ENCODE measurements at places on chromosomes 3 and 15.

DNA sequence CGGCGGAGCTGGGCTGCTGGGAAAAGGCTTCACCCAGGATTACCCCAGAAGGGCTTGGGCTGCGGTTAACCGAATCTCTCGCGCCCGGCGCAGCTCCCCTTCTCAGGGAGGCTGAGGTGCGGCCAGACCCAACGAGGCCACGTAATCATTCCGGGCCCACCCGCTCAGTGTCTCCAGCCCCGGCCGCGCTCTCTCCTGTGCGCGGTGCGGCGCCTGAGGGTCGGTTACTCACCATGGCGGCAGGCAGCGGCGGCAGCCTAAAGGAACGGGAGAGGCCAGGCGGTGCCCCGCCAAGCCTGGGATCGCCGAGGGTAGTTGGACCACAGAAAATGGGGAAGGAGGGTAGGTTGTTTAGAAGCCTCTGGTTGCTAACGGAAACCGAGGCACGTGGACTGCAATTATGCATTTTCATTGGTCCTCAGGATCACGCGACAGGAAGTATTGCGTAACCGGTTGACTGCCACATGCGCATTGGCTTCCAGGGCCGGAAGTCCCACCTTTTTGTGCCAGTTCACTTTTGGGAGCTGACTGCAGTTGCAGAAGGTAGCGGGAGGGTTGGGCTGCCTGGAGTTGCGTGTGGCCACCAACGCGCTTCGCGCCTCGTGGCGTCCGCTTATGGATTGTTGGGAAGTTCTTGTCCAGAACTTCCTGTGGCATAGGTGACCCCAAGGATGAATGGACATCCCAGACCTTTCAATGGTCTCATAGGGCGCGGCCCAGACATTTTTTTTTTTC is at the start of gene LZTFL1:
LZTFL1 (minus strand) TSS at position 363 of the 735 bp plus-strand sequence; CDS start at position 235, 128 bp downstream.
- DNase-seq, result no peak

- DNase-seq, result no peak
These were observed 11.7 kb upstream of the ATG7 start for GRCh38 chr3:11260460-11260859.

DNA sequence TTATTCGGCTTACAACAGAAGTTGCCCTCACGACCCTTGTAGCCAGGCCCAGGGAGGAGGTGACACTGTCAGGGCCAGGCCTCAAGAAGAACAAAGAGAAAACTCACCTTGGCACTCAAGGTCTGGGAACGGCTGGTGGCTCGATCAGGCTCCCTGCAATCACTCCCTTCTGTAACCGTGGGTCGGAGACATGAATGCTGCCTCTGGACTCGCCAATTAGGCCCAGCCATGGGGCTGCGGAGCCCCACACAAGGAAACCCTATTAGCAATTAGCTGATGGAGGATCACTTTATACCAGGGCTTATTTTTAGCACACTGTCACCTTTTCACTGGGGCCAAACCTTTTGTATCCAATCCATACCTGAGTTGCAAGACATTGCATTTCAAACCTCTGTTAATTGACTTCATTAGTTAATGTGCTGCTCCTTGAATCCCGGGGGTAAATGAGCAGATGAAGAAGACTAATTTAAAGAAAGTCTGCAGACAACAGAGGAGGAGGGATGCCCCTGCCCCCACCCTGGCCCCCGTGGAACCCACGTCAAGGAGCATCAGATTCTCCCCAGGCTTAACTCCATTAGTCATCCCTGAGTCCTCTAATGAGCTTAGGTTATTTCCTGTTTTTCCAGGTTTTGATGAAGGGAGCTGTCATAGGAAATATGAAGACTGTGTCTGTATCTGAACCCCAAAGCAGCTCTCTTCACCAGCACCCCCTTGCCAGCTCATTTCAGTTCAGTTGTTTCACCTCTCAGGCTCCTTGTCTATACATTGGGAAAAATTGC is 255.3 kb downstream of the RORA start:
- no peak for DNase-seq

DNA sequence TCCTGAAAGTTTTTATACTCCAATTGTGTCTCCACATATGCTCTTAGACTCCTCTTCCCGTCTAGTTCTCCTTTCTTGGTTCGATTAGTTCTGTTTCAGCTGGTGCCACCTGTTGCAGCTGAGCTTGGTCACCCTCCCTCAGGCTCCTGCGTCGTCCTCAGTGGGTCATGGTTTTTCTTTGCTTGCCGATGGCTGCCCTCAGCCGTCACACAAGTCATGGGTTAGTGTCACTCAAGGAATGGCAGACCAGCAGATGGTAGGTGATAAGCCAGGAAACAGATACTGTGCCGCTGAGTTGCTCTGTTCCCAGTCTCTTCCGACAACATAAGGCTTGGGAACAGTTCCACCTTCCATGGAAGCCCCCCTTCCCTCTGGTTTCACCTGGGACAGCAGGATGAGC is 109.9 kb downstream of the IGF1R start:
- no peak for DNase-seq

GRCh38 chr15:89825271-89825940 is 10.8 kb upstream of the ANPEP start:
- no peak for DNase-seq

DNA sequence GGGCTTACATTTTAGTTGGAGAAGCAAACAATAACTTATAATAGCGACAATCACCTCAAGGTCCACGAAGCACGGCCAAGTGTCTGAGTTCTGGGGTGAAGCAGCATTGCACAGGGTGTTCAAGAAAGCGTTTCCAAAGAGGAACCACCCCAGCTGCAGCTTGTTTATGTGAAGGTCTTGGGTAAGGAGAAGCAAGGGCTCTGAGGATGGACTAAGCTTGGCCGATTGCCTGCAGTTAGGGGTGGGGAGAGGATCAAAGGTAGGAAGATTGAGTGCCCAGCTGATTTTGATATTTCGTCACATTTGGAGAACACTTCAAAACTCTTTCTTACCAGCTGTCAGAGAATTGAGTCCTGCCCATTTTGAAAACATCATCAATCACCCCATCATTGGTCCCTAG is 321.6 kb upstream of the DNAJC19 start:
- DNase-seq, result no peak

- peak; percentile 97 for DNase-seq
These were observed 2.8 kb downstream of the DUSP7 start for GRCh38 chr3:52053307-52054304.

GRCh38 chr15:98416222-98416855 is 232.0 kb upstream of the IGF1R start:
- no peak for DNase-seq

DNA sequence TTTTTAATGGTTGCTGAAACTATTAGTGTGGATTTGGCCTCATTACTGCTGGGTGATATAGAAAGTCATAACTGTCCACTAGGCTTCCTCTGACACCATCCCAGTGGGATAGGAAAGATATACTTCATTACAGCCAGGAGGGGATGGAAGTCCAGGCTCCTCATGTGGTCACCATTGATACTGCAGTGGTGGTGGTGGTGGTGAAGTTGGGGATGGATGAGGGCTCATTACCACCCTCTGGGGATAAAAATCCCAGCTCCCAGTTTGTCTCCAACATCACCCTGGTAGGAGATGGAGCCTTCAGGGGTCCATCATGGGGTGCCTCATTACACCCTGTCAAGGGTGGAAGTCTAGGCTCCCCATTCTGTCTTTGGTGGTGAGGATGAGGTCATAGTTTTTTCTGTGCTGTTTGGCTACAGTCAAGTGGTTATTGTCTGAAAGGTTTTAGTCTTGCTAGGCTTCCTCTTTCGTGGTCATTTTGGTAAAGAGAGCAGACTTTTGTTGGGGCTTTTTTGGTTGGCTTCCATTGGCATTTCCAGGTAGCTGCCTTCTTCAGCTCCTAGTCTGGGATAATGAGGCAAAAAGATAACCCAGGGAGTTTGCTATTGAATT is 30.1 kb upstream of the FILIP1L start:
- DNase-seq, result no peak

DNA sequence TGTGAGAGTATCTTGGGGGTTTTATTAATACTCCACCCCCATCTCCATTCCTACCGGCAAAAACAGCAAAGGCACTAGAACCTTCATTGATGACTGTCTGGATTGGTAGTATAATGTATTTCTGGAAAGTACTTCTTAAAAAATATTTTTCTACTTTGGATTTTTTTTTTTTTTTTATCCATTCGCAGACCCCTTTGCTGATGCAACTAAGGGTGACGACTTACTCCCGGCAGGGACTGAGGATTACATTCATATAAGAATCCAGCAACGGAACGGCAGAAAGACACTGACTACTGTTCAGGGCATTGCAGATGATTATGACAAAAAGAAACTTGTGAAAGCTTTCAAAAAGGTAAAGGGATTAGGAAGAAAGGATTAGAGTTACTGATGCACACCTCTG is 1.2 kb downstream of the EIF1B start:
- DNase-seq, result no peak

- DNase-seq, result no peak
These were observed 406 bp upstream of the GABRB3 start for GRCh38 chr15:26773067-26773877.

DNA sequence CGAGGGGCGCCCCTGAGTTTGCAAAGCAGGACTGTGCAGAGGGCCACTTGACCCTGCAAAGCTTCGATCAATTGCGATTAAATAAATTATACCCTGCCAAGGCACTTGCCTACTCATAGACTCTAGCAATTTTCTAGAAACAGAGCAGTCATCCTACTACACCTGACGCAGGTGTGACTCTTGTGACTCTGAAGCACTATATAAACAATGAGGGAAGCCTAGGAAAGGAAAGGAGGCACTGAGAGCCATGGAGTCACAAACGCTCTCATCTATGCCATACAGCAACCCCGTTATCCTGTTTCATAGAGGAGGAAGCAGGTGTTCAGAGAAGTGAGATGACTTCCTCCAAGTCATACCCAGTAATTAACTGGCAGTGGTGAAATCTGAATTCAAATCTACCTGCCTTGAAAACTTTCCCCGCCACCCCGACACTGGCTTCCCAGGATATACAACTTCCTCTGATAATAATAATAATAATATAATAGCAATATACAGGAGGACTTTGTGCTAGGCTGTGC is 14.4 kb downstream of the ARHGEF3 start:
- no peak for DNase-seq

DNA sequence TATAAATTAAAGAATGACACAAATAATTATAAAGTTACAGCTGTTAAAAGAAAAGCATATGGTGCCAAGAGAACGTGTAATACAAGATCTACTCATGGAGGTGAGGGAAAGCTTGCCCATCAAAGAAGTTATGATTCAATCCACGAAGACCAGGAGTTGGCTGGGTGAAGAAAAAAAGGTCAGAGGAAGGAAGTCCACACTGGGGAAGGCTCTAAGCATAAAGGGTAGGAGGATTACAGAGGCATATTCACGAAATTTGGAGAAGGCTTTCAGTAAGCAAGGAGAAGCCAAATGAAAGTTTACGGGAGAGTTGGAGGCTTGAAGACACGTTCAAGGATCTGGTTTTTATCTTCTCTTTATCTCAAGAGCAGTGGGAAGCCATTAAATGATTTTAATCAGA is 1.8 kb upstream of the TGFBR2 start:
- DNase-seq, result no peak

- no peak for DNase-seq
These were observed 1.7 kb upstream of the NGLY1 start for GRCh38 chr3:25784971-25785370.

- DNase-seq, result no peak
These were observed 95.9 kb downstream of the MEIS2 start for GRCh38 chr15:37004373-37004869.

DNA sequence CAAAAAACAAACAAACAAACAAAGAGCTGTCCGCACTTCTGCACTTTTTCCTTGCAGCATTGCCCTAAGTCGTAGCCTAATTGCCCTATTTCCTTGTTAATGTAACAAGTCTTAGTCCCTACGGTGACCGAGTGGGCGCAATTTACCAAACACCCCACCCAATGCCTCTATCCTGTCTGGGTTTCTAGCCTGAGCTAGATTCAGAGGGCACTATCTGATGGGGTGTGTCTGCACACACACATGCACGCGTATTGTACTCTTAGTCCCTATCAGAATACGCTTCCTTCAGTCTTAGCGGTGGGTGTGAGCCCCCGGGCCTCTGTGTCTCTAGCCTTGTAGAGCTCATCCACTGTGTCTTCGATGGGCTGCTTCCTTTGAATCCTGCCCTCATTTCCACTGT is 125.9 kb upstream of the DLG1 start:
- DNase-seq, result no peak
